ENCODE measurements at places on chromosomes 12 and 14. TPM values are rescaled to one million over a fixed set of nuclear protein-coding genes. Genes with fewer than 3 reads are reported as not detected.

DNA sequence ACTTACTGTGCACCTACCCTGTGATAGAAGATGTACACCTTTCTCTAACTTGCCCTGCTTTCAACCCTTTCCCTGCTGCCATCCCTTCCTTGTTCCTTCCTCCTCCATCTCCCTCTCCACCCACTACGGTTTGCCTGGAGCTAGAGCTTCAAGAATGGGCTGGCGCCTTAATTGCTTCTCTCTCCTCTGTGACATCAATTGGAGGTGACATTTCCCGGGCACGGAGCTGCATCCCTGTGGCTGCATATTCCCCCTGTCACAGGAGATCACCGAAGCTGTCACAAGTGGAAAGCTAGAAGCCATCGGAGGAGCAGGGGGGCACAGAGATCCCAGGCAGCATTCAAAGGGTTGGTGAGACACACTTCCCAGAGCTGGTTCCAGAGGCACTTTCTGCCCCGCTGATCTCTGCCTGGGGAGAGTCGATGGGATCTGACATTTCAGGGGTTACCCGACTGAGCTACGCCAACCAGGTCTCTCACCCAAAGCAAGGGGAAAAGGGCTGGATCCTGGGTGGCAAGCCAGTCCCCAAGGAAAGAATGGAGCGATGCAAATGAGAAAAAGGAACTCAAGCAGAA is 604.9 kb downstream of the MED13L start:
- DNase-seq, result no peak

GRCh38 chr12:114682785-114683708 is 928 bp downstream of the TBX3 start:
- no peak for DNase-seq

DNA sequence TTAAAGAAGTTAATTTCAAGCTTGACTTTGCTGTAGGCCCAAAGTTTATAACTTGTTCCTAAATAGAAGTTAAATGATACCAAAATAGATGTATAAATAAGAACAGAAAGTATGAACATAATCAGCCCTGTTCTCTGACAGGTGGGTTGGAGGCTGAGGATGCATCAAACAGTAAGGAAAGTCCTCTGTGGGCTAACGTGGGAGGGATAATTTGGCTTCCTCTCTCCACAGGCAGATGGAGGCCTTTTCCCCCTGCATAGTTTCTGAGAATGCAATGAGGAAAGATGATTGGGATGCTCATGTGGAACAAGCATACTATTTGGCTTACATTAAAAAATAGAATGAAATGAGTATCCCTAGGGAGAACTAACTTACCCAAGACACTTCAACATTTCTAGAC is 56.5 kb downstream of the GARIN6 start:
- no peak for DNase-seq

GRCh38 chr12:22334410-22335100 is at the start of gene ST8SIA1:
ST8SIA1 (minus strand) TSS chr12:22334707; CDS start chr12:22334232, 475 bp downstream.
- DNase-seq, result peak; percentile 8

DNA sequence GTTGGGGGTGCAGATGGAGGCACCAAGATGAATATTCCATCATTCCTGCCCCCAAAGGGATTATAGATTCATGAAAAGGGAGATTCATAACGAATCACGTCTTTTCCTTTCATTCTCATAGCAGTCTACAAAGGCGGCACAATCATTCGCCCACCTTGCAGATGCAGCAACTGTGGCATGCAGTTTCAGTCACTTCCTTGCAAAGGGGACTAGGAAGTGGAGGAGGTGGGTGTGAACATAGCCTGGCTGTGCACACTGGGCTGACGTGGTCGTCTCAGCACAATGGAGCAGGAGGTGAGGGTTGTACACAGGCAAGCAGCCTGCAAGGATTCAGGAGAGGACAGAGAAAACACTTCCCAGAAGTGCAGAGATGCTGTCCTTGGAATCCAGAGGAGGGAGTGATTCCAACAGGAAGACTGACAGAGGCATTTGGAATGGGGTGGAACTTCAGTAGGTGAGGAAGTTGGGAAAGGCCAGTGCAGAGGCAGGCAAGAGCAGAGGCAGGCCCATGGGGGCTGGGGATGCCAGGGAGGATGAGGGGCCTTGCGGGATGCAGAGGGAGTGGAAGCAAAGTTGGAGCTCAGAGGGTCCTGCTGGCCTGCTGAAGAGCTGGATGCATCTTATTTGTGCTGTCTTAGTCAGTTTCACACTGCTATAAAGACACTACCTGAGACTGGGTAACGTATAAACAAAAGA is 21.9 kb upstream of the PPP2R5C start:
- no peak for DNase-seq

GRCh38 chr14:24369463-24369862 is 1.5 kb downstream of the NFATC4 start:
- DNase-seq, result no peak

- DNase-seq, result no peak
These were observed 49.6 kb upstream of the GPR68 start for GRCh38 chr14:91294153-91294552.

- DNase-seq, result no peak
These were observed 188.8 kb downstream of the ESRRB start for GRCh38 chr14:76564471-76565422.

DNA sequence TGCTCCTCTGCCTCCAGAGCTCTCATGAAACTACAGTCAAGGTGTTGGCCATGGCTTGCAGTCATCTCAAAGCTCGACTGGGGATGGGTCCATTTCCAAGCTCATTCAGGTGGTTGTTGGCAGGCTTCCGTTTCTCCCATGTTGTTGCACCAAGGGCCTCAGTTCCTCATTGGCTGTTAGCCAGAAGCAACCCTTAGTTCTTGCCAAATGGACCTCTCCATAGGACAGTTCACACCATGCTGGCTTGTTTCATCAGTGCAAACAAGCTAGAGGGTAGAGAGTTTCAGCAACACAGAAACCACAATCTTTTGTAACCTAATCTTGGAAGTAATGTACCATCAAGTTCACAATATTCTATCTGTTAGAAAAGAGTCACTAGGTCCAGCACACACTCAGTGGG is 22.7 kb upstream of the PPM1A start:
- DNase-seq, result no peak

DNA sequence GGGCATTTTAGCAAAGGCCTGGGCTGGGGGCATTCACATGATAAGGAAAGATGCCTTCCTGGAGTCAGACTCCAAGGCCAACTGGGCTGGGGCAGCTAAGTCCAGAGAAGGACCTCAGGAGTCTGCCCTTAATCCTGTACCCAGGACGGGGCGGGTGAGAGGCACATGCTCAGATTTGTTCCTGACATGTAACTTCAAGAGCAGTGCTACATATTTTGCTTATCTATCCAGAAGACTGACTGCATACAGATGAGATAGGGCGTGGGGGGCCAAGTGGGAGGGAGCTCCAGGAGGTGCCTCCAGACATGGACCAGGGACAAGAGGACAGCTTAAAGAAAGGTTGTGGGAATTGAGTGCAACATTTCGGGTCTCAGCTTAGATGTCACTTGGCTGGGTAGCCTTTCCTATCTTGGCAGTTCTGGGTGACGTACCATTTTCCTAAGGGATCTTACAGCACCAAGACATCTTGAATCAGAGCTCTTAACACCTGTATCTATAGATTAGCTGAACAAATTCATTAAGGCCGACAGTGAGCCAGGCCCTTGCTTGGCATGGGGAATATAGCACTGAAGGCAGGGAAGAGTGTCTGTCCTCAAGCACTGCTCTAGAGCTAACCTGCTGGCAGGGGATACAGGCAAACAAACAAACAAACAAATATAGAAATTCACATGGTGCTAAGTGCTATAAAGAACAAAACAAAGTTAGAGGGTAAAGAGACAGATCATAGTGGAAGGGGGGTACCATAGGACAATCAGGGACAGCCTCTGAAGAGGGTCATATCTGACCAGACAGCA is 61.2 kb downstream of the PTPN21 start:
- no peak for DNase-seq

DNA sequence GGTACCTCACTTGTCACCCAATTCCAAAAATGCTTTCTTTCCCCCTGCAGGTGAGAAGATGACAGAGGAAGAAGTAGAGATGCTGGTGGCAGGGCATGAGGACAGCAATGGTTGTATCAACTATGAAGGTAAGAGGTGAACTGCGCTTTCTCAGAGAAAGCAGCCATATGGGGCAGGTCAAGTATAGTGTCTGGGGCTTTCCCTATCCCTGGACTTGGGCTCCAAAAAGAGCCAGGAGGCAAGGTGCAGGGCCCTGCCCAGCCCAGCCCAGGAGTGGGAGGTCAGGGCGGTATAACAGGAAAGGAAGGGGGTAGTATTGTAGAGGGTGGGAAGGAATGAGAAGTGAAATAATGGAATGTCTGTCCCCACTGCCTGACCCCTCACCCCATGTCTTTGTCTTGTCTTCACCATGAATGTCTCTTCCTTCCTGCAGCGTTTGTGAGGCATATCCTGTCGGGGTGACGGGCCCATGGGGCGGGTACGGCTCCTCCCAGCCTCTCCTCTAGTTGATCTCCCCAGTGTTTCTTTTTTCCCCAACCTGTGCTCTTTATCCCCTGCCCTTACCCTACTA is 2.1 kb downstream of the MYL6 start:
- DNase-seq, result peak; percentile 71

GRCh38 chr12:43540470-43540869 is 11.5 kb downstream of the ADAMTS20 start:
- DNase-seq, result no peak

GRCh38 chr12:116773276-116773731 is 35.2 kb downstream of the RNFT2 start:
- DNase-seq, result no peak

DNA sequence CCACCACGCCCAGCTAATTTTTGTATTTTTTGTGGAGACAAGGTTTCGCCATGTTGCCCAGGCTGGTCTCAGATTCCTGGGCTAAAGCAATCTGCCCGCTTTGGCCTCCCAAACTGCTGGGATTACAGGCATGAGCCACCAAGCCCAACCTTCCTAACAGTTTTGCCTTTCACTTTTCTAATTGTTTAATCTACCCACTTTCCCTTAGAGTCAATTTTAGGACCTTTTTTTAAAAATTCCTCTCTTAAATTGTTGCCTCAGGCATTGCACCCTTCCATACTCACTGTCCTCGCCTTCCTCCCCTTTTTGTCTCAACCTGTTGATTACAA is 11.5 kb downstream of the ZFHX2 start:
- DNase-seq, result no peak

GRCh38 chr14:103404032-103404918 is 19.1 kb downstream of the MARK3 start:
- no peak for DNase-seq

- no peak for DNase-seq
These were observed 2.3 kb downstream of the HEBP1 start for GRCh38 chr12:12997734-12998133.

DNA sequence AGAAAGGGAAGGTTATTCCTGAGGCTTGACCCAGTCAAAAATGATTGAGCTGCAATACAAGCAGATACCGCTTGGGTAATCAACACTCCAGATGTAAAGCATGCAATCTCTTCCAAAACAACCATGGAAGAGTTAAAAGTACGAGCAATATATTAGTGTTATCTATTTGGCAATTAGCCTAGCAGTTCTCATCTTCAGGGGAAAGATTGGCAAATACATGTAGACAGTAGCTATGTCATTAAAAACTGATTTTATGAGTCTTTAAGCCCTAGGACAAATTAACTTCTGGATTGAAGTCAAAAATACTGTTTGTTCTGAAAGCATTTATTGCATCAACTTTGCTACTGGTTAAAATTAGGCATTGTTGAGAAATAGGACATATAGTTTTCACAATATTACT is 9.3 kb upstream of the GYS2 start:
- no peak for DNase-seq

DNA sequence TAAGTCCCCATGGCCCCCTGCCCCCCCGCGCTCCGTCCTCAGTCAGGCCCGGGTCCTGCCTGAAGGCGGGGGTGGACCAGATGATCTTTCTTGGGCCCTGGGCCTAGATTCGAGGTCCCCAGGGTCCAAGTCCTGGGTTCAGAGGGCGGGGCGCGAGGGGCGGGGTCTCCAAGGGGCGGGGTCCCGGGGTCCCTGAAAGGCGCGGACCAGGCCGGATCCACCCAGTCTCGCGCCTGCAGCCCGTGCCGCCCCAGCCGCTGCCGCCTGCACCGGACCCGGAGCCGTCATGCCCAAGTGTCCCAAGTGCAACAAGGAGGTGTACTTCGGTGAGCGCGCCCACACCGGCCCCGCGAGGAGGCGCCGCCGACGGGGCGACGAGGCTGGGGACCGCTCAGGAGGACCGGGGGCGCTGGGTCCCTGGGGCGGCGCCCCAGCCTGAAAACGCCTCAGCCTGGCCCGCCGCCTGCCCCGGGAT is 325 bp downstream of the CRIP1 start:
- no peak for DNase-seq

DNA sequence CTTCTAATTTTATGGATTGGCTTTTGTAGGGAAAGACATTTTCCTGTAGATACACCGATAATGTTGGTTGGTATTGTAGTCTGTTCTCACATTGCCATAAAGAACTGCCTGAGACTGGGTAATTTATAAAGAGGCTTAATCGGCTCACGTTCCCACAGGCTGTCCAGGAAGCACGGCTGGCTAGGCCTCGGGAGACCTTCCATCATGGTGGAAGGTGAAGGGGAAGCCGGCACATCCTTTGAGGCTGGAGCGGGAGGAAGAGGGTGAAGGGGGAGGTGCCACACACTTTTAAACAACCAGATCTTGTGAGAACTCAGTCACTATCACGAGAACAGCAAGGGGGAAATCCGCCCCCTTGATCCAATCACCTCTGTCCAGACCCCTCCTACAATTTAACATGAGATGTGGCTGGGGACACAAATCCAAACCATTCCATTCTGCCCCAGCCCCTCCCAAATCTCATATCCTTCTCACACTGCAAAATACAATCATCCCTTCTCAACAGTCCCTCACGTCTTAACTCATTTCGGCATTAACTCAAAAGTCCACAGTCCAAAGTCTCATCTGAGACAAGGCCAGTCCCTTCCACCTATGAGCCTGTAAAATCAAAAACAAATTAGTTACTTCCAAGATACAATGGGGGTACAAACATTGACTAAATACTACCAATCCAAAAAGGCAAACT is 66.7 kb upstream of the EIF5 start:
- no peak for DNase-seq

IAPP gene
- total RNA-seq, result not detected

VWF gene
- 0.02 TPM for total RNA-seq

CLBA1 gene
- total RNA-seq, result 3.9 TPM

STAC3 gene
- total RNA-seq, result 1.4 TPM

KRT5 gene
- not detected for total RNA-seq

ETFBKMT gene
- total RNA-seq, result 1.1 TPM

FBRSL1 gene
- total RNA-seq, result 58.1 TPM

ADAM21 gene
- total RNA-seq, result 0.09 TPM

CELA1 gene
- not detected for total RNA-seq

NOP9 gene
- total RNA-seq, result 47.1 TPM

P2RX7 gene
- 4.5 TPM for total RNA-seq

ESR2 gene
- 0.74 TPM for total RNA-seq

Data from CD8-positive, alpha-beta memory T cell (primary cell).